ENCODE measurements at places on chromosomes 5 and 9.
A peak's percentile ranks its signal among the peaks of the same experiment; 100 is the strongest.

DNA sequence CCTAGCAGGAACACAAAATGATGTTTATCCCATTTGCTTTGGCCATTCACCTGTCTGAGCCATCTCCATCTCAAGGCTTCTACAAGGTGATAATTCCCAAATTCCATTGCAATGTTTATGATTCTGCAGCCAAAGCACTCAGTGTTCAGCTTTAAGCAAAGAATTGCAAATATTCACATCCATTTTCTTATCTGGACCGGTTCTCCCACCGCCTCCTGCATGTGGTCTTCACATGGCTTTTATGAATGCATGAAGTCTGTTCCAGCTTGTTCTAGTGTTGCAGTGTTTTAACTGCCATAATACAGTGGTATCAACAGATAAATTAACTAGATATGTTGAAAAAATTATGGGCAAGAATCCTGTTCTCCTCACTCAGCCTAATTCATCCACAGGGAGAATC, 443.0 kb upstream of the KLF4 start:
- no peak for DNase-seq

GRCh38 chr5:116922532-116922931, 347.9 kb upstream of the SEMA6A start:
- DNase-seq: no peak

DNA sequence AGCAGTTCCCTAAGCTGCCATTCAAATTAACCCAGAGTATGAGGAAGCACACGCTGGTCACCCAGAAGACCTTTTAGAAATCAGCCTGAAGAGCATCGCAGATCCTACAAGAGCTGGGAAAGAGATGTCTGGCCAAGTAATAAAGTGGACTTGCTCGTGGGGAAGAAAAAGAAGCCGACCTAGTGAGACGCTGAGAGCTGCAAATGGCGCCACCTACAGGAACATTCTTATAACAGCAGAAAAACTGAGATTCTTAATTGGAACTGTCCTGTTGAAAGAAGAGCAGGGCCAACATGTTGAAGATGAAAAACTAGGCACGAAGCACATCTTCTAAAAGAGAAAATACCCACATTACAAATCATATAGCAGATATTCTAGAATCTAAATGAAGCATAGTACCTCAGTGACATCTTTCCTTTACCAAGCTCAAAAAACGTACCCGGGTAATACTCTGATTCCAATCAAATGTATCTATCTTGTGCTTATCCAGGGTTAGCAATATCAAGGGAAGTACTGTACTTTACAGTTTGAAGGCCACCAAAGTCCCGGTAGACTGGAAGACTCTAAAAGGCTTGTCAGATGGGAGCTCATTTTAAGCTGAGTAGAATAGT, 3.9 kb upstream of the GNAQ start:
- DNase-seq: peak; percentile 54

DNA sequence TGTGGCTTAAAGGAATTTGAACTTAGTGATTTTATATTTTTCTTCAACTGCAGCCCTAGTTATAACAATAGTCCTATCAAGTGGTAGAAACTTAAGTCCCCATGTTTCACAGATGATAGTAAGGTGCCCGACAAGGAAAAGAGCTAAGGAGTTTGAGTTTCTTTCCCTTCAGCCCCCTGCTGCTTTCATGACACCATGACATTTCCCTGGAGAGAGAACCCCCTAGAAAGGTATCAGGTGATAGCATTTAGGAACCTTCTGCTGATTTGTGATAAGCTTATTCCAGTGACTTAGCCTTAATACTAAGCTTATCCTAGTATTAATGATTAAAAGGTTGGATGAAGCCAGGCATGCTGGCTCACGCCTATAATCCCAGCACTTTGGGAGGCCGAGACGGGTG, 623.8 kb upstream of the TYRP1 start:
- DNase-seq: no peak

- no peak for DNase-seq
Observed at GRCh38 chr5:163571744-163572143, 66.3 kb downstream of the MAT2B start.

GRCh38 chr5:81819556-81820317, 68.8 kb upstream of the SSBP2 start:
- DNase-seq: no peak

DNA sequence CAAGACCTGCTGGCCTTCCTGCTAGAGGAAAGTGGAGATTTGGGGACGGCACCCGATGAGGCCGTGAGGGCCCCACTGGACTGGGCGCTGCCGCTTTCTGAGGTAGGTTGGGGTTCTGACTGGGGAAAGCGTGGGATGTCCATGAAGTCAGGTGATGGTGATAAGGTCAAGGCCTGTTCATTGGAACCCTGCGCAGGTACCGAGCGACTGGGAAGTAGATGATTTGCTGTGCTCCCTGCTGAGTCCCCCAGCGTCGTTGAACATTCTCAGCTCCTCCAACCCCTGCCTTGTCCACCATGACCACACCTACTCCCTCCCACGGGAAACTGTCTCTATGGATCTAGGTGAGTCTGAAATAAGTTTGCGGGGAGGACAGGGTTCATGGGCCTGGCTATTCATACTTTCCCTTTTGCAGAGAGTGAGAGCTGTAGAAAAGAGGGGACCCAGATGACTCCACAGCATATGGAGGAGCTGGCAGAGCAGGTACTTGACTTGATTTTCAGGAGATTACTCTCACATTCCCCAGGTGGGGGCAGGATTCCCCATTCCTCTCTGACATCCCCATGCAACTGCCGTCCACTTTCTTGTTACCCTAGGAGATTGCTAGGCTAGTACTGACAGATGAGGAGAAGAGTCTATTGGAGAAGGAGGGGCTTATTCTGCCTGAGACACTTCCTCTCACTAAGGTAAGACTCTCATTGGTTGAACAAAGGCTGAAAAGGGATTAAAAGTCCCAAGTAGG, 505 bp downstream of the CREB3 start:
- DNase-seq: peak; percentile 55

DNA sequence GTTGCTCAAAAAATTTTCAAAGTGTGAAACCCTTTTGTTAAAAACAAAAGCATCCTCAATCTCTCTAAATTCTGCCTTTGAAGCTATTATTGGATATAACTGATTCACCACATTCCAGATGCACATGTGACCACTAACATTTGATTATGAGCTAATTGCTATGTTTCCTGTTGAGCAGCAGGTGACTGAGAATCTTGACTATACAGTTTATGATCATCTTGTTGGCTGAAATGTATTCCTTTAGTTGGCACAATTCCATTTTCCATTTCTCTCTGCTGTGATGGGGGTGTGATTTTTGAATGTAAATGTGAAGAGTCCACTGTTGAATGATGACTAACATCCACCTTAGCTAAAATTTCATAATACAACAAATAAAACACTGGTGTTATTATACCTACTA, 10.7 kb downstream of the LYSMD3 start:
- no peak for DNase-seq

Data from mesothelial cell of epicardium (in vitro differentiated cells).